Mesendoderm (in vitro differentiated cells): ENCODE measurements at places on chromosomes 1 and 21.

DNA sequence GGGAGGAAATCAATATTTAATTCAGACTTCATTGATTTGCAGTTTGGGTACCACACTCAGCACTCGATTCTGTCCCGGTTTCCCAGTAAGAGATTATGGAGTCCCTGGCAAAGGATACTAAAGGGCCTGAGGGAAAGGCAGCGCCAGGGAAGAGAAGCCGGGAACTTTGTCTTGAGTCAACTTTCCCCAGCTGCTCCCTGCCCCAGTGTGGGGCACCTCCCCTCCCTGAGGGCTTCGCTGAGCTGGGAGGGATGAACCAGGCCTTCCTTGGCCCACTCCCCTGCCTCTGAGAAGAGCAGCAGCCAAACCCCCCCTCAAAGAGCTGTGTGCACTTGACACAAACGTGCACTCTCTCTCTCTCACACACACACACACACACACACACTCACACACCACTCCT, 32.6 kb downstream of the OPTC start:
- H3K4me1 ChIP-seq: no peaks in the 10 kb centered on the region
- H3K27me3 ChIP-seq: no peaks in the 10 kb centered on the region
- H3K27ac ChIP-seq: no peak overlapping the region
- no peaks in the 10 kb centered on the region for H3K36me3 ChIP-seq

DNA sequence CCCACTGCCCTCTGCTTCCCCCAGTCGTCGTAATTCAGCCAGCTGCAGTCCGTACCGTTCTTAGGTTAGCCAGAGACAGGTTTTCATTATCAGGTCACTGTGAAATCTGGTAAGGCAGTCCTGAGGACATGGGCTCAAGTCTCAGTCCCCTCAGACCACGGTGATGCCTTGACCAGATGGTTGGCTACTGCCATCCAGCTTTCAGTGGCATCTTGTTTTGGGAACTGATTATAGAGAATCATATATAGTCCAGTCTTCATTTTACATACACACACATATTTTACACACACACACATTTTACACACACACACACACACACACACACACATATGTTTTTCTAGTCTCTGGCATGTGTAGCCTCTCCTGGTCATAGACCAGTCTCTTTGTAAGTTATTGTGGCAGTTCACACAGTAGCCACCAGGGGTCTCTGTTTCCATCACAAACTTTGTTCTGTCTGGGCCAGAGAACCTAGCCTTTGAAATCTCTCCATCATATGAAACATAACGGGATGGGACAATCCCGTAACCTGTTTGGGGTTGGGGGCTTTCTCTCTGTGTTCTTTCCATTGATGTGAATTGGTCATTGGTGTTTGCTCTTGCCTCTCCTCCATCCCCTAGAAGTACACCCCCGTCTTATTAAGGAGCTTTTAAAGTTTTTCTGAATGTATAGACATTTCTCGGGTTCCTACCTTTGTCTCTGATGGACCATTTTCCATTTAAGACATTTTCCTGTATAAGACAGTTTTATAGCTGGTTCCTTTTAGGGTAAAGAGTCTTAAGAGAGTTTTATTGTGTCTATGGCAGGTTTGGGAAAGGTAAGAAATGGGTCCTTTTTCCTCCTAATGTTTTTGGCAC, 8.4 kb upstream of the IKBKE start:
- no peaks in the 10 kb centered on the region for H3K27me3 ChIP-seq
- H3K4me3 ChIP-seq: no peak overlapping the region
- peak; percentile 74 for DNase-seq
- H3K36me3 ChIP-seq: no peaks in the 10 kb centered on the region
- no peaks in the 10 kb centered on the region for H3K4me1 ChIP-seq

DNA sequence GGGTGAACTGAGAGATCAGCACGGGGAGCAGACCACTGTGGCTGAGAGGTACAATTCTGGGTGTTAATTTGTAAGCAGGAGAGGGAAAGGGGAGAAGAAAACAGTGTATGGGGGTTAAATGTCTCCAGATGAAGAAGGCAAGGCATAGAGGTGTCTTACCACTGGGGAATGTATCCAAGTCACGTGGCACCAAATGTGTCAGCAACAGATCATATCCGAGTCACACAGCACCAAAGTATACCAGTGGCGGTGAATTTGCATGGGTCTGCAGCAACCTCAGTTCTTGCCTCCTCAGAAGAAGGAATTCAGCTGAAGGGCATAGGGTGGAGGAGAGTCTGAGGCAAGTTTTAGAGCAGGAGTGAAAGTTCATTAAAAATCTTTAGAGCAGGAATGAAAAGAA, 21.2 kb upstream of the SYCP1 start:
- H3K36me3 ChIP-seq: no peaks in the 10 kb centered on the region
- no peaks in the 10 kb centered on the region for H3K27me3 ChIP-seq
- no peaks in the 10 kb centered on the region for H3K4me1 ChIP-seq
- no peak overlapping the region for H3K27ac ChIP-seq
- no peak for DNase-seq
- no peak overlapping the region for H3K4me3 ChIP-seq

DNA sequence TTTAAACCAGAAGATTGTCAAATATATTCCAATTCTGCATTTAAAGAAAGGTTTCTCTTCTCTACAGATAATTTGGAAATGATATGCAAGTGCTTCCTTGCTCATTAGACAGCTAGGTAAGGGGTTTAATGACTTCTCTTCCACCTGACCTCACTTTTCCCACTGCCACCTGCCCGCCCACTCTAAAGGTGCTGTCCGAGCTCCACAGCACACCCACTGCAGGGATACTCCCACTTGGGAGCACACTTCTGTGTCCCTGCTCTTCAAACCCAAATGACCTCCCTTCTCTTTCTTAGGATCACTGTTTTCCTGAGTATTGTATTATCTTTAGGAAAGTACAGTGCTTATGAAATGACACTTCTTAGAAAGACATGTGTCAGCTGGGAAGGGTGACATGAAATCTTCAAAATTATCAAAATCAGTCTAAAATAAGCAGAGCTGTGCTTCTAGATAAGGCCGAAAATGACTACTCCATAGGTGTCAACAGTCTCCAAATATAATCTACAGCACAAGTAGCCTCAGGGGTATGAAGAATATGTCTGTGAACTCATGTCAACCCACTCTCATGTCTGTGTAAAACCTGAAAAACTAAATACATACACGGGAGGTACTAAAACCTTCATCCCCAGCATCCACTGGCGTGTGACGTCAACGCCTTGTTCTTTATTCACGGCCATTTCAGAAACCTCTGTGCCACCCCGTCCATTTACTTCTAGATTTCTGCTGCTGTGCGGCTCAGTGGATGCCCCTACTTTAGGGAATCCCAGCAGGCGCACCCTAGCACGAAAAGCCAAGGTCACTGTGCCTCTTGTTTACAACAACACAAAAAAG, 71.0 kb downstream of the SLC45A1 start:
- H3K4me1 ChIP-seq: no peaks in the 10 kb centered on the region
- no peaks in the 10 kb centered on the region for H3K27me3 ChIP-seq
- DNase-seq: no peak
- no peak overlapping the region for H3K4me3 ChIP-seq
- no peak overlapping the region for H3K27ac ChIP-seq

DNA sequence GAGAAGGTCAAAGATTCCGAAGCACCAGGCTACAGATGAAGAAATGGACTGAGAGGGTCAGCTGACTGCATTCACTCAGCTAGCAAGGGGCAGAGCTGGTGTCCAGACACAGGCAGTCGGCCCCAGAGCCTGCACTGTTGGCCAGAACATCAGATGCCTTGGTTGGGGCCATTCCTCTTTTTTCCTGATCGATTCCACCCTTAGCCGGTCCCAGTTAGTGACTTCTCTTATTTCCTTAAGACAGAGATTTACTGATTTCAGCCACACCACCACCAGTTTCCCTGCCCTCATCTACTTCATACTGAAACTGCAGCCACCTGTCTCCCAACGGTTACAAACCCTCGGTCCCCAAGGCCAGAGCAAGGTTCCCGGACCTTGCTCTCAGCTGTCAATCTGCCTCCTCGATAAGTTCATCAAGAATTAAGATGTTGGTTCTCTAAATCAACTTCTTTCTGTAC, 11.5 kb downstream of the CD58 start:
- H3K36me3 ChIP-seq: no peaks in the 10 kb centered on the region
- no peak for DNase-seq
- no peaks in the 10 kb centered on the region for H3K4me1 ChIP-seq
- H3K27me3 ChIP-seq: no peaks in the 10 kb centered on the region
- no peak overlapping the region for H3K4me3 ChIP-seq
- H3K27ac ChIP-seq: no peak overlapping the region

DNA sequence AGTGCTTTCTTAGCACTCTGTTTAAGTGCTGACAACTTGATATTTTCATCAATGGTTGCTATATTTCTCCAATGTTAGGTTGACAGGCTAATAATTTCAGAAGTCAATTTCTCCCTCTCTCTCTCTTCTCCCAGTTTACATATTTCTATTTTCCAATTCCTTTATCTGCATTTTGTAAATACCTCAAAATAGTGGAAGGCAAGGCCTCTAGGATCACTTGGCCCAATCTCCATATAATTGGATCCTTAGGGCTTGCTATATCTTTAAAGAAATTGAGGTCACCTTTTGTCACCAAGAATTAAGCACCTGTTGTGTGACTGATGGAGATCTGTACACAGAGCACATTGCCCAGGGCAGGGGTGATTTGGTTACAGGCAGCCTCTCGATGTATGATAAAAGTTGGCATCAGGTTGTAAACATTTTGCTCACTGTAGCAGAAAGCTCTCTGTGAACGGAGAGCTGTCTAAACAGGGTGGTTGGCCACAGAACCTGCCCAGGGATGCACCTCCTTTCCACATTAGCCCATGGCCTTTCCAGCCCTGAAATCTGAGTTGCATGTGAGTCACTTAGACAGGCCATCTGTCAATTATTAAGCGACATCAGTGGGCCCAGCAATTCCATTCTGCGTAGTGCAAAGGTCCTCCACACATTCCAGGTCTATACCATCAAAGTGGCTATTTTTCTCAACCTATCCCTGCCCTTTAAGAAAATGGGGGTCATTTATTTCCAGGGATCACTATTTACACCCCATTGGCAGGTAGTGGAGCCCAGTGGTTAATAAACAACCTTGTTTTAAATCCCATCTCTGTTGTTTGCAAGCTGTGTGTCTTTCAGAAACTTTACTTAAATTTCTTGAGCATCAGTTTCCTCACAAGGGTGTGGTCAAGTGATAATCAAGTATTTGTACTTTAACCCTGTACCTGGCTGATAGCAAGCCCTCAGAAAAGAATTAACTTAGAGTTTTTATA, 29.1 kb upstream of the IRF2BP2 start:
- no peaks in the 10 kb centered on the region for H3K27me3 ChIP-seq
- H3K27ac ChIP-seq: no peak overlapping the region
- H3K4me3 ChIP-seq: no peak overlapping the region
- no peaks in the 10 kb centered on the region for H3K36me3 ChIP-seq
- H3K4me1 ChIP-seq: no peaks in the 10 kb centered on the region

DNA sequence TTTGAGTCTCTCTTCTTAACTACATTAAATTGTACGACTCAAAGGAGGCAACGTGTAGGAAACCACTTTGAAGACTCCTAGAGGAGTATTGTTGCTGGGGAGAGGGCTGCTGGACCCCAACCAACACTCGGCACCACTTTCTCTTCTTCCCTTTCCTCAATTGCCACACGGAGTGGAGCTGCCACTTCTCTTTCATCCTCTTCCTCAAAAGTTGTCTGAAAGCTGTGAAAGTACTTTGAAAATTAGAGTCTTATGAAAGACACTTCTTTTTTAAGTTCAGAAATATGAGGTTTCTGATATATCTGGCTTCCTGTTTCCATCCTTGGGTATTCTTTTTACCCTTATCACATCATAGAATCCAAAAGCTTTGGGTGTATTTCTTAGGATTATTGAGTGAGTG, 59.5 kb downstream of the MRPS6 start:
- peaks cover 7% of the 10 kb centered on the region for H3K36me3 ChIP-seq
- no peak overlapping the region for H3K27ac ChIP-seq

DNA sequence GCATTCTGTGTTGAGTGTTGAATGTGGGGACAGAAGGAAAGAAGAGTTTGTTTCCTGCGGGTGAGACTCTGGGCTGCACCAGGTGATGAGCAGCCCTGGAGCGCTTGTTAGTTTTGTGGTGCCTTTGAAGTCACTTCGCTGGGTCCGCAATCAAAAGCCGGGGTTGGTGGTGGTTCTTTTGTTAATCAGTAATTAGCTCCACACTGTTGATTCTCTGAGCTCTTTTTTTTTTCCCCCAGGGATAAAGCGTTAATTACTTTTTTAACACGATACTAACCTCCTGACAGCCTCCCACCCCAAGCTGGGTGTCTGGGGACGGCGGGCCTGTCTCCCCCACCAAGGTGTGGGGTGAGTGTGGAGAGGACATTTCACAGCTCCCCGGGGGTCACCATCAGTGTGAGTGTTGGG, 56.6 kb downstream of the AGPAT3 start:
- no peak overlapping the region for H3K4me3 ChIP-seq
- H3K4me1 ChIP-seq: peaks cover 16% of the 10 kb centered on the region
- no peak for DNase-seq

- no peak overlapping the region for H3K27ac ChIP-seq
- DNase-seq: no peak
- H3K4me1 ChIP-seq: no peaks in the 10 kb centered on the region
- H3K27me3 ChIP-seq: no peaks in the 10 kb centered on the region
- H3K36me3 ChIP-seq: peaks cover 15% of the 10 kb centered on the region
These were observed 39.6 kb downstream of the SDC3 start for GRCh38 chr1:30868833-30869435.

DNA sequence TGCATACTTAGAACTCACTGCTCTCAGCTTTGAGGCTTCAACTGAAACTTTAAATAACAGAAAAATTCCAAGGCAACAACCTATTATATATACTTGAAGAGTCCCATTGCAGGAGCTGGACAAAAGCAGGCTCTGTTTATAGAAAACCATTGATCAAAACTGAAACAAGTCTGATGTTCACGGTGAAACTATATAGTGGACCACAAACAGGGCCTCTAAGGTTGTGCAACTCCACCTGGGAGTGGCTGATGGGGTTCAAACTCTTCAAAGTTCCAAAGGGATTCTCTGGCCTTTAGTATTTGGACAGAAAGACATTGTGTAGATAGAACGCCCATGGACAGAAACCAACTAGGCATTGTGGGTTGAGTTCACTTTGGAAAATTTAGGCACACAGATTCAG, 140.3 kb downstream of the ZC3H11B start:
- H3K4me3 ChIP-seq: no peak overlapping the region
- H3K4me1 ChIP-seq: no peaks in the 10 kb centered on the region
- DNase-seq: no peak
- H3K27ac ChIP-seq: no peak overlapping the region

DNA sequence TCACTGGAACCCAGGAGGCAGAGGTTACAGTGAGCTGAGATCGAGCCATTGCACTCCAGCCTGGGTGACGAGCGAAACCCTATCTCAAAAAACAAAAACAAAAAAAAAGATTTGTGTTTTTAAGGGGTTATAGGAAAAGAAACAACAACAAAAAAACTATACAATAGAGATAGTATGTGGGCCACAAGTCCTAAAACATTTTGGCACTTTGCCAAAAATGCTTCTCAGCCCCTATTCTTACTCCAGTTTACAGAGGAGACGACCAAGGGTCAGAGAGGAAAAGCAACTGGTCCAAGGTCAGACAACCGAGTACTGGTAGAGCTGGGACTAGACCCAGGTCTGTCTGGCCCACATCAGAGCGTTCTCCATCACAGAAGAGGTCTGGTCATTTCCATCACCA, 3.0 kb downstream of the FBXO44 start:
- H3K4me1 ChIP-seq: no peaks in the 10 kb centered on the region
- no peak overlapping the region for H3K4me3 ChIP-seq
- no peaks in the 10 kb centered on the region for H3K36me3 ChIP-seq
- DNase-seq: no peak
- H3K27ac ChIP-seq: no peak overlapping the region
- no peaks in the 10 kb centered on the region for H3K27me3 ChIP-seq
